ENCODE measurements at places on chromosomes 3 and 15.
A peak's percentile ranks its signal among the peaks of the same experiment; 100 is the strongest.

- DNase-seq = no peak
These were observed 43.2 kb downstream of the MINAR1 start for GRCh38 chr15:79475306-79475705.

- DNase-seq = no peak
These were observed 58.4 kb downstream of the TP63 start for GRCh38 chr3:189689625-189690024.

- DNase-seq = peak; percentile 50
These were observed 2.7 kb downstream of the RAB8B start for GRCh38 chr15:63191895-63192618.

GRCh38 chr15:90402223-90402622 lies 14.2 kb downstream of the IQGAP1 start:
- DNase-seq = no peak

DNA sequence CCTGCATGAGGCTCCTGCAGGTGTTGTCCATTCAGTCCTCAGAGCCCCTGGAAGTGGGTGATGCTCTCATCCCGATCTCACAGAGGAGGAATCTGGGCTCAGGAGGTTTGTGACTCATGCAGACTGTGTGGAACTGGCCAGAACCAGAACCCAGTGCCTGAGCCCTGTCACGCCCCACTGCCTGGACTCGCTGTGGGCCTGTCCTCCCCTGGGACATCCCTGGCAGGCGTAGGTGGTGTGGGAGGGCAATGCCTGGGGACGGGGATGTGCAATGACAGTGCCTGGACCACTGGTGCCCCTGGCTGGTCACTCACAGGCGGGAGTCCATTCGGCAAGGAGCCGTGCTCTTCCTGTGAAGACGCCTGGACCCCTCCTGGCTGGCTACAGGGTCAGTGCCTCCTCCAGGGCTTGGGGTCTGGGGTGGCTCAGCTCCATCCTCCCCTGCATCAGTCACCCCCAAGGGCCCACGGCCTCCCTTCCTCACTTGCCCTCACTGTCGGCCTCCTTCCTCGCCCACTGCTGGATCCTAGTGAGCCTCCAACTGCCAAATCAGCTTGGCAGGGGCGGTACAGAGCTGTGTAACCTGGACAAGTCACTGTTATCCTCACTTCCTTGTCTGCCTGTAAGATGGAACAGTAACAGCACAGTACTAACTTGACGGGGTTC lies 14.9 kb downstream of the PSTPIP1 start:
- no peak for DNase-seq

GRCh38 chr3:174859114-174859735 lies at the start of gene NAALADL2:
Gene NAALADL2, plus strand, starts transcription at chr3:174859334.
- no peak for DNase-seq

GRCh38 chr3:147397155-147397874 lies 9.0 kb downstream of the ZIC4 start:
- no peak for DNase-seq

GRCh38 chr15:61835496-61836106 lies 224.6 kb downstream of the VPS13C start:
- DNase-seq = peak; percentile 65

DNA sequence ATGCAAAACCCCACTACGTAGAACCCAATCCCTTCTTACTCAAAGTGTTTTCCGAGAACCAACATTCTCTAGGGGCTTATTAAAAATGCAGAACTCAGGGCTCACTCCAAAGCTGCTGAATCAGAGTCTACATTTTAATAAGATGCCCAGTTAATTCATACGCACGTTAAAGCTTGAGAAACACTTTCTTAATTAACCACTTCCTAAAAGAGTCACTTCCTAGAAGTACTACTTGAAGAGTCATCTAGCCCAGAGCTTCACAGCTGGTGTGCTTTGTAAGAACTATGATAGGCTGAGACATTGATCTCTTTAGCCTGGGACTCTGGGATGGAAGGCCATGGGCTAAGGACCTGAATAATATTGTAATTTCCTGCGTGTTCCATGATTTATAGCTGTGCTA lies 9.0 kb downstream of the COL6A5 start:
- DNase-seq = no peak

GRCh38 chr15:100284701-100285100 lies 57.1 kb downstream of the ADAMTS17 start:
- no peak for DNase-seq

DNA sequence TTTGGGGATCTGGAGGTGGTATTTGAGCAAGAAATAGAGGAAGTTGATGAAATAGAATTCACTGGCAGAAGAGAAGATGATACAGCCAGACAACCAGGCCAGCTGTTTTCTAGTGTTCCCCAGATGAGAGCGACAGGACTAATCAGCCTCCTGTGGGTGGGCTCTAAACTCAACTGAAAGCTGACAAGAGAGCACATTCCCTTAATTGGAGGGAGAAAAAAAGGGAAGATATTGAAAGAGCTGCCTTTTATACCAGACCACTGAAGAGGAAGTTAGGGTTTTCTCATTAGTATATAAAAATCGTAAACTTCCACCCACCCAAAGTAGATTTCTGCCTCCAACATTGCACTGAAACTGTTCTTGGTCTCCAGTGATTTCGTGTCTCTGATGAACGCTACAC lies 6.5 kb upstream of the TM4SF19 start:
- no peak for DNase-seq

DNA sequence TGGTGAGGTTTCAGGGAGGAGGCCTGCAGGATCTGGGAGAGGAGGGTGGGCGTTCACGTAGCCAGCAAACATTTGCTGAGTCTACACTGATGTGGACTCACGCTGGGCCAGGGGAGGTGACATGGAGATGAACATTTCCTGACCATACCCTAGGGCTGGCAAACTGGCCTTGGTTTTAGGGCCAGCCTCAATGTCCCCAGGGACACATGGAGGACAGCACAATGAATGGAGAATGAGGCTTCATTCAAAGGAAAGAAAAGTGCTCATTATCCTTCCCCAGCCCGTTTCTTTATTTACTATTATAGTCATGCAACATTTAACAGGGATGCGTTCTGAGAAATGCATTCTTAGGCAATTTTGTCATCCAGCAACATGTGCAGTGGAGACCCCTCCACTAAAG lies 26.8 kb downstream of the ACAN start:
- no peak for DNase-seq

DNA sequence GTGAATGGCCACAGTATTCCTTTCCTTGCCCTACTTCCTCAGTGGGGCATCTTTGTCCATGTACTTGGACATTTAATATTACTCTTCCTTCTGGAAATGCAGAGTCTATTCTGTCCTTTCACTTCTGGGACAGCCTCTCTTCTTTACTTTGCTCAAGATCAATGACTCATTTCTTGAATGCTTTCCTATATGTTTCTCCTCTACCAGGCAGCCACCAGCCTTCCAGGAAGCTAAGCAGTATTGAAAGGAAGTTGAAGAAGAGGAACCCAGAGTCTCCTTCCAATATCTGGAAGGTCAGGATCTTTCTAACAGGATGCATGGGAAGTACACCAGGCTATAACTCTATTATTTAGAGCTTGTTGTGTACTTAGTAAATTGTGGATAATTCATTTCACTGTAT lies 182.8 kb downstream of the CD47 start:
- DNase-seq = no peak

- no peak for DNase-seq
These were observed 3.3 kb upstream of the NDN start for GRCh38 chr15:23690450-23690852.

GRCh38 chr3:195535293-195535692 lies 7.8 kb downstream of the PPP1R2 start:
- no peak for DNase-seq

- no peak for DNase-seq
These were observed 11.3 kb downstream of the PPARG start for GRCh38 chr3:12300137-12300536.

DNA sequence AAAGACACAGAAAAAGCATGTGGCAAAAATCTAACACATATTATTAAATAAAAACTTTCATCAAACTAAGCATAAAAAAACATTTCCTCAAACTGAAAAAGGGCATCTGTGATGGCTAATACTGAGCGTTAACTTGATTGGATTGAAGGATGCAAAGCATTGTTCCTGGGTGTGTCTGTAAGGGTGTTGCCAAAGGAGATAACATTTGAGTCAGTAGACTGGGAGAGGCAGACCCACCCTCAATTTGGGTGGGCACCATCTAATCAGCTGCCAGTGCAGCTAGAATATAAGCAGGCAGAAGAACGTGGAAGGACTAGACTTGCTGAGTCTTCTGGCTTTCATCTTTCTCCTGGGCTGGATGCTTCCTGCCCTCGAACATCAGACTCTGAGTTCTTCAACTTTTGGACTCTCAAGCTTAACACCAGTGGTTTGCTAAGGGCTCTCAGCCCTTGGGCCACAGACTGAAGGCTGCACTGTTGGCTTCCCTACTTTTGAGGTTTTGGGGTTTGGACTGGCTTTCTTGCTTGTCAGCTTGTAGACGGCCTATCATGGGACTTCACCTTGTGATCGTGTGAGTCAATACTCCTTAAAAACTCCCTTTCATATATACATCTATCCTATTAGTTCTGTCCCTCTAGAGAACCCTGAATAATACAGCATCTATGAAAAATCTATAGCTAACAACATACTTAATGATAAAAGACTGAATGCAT lies 45.4 kb downstream of the DAZL start:
- no peak for DNase-seq

- no peak for DNase-seq
These were observed 155.9 kb upstream of the CNTN4 start for GRCh38 chr3:1942781-1943180.

GRCh38 chr3:141360888-141361598 lies 7.3 kb upstream of the ZBTB38 start:
- no peak for DNase-seq

- DNase-seq = no peak
These were observed 60.7 kb upstream of the FURIN start for GRCh38 chr15:90807786-90808086.

DNA sequence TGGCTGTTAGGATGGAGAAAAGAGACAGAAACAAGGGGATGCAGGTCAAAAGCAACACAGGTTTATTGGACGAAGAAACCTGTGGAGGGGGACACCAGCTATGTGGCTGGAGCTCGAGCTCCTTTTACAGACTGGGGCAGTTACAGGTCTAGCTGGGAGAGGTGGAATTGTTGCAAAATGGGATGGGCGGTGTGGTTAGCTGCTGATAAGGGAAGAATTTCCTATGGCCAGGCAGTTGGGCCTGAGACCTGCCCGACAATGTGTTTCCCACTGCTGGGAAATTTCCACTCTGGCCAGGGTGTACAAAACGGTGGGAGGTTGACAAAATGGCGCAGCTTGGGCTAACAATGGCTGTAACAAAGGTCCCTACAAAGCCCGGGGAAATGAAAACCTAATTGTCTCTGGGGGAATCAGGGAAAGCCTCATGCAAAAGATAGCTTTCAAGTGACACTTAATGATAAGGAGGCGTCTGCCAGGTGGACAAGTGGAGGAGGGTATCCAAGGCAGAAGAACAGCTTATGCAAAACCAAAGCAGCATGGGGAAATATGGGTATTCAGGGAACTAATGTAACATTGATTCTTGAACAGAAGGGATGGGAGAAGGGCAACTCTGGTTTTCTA lies 137.4 kb upstream of the SGO1 start:
- DNase-seq = no peak

DNA sequence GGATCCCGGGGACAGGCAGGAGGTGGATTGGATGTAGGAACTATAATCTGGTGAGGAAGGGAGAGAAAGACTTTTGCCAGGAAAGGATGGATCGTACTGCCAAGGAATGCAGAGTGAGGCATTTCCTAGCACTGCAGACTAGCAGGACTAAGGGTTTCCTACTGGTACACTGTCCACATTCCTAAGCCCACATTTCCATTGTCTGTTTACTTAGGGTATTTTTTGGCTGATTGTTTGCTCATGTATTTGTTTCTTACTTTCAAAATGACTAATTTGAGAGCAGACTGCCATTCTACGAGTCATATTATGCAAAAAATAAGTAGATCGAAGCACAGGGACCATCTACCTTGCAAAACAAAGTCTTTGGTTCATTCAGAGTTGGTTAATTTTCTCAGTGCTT lies 1029.5 kb upstream of the NR2F2 start:
- no peak for DNase-seq

- DNase-seq = no peak
These were observed 22.1 kb upstream of the TRA2B start for GRCh38 chr3:185959609-185960521.

DNA sequence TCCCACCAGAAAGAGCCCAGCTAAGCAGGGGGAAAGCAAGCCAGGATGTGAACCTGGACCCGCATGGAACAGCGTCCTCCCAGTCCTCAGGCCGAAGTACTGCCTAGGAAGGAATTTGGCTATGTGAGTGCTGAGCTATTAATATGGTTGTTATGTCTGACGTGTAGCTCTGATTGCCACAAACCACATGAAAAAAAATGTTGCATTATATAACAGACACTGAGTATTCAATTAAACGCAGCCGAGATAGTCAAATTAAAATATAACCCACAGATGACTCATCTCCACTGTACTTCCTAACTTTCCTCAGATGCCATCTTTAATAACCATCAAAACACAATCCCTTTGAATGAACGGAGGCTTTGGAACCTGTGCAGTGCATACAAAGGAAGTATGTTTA lies 111.1 kb downstream of the GABRB3 start:
- no peak for DNase-seq

GRCh38 chr3:142902356-142902755 lies 13.5 kb upstream of the PCOLCE2 start:
- DNase-seq = no peak

- DNase-seq = no peak
These were observed 76.8 kb downstream of the BDH1 start for GRCh38 chr3:197478746-197479668.

- no peak for DNase-seq
These were observed 224.2 kb upstream of the TBL1XR1 start for GRCh38 chr3:177421481-177421785.

- no peak for DNase-seq
These were observed 651.4 kb upstream of the NECTIN3 start for GRCh38 chr3:110420158-110420641.

- no peak for DNase-seq
These were observed 3.6 kb upstream of the STARD5 start for GRCh38 chr15:81327516-81327915.

DNA sequence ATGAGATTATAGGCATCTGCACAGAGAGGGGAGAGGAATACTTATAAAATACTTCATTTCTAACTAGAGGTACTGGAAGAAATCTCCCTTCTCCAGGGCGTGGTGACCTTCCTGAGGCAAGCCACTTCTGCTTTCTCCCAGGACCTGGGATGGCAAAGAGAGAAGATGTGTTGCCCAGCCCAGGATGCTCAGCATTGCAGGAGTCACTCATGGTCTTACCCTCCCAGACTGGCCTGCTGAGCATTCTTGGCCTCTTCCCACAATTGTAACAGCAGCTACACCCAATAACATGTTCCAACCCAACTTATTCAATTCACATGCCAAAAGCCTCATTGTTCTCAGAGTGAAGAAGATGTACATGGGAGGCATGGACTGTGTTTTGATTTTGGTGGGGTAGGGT lies 37.9 kb downstream of the IL20RB start:
- no peak for DNase-seq

GRCh38 chr3:169813278-169813677 lies 574 bp upstream of the LRRC34 start:
- DNase-seq = no peak

Measured in activated CD4-positive, alpha-beta T cell treated with anti-CD3 and anti-CD28 coated beads for 48 hours (primary cell).